Sigmoid colon (tissue), 7 donors: ENCODE measurements at places on chromosomes 6 and 20. TPM values are rescaled to one million over a fixed set of nuclear protein-coding genes. Genes with fewer than 3 reads are reported as not detected.

GRCh38 chr20:50043573-50044352 lies 61.0 kb downstream of the SNAI1 start:
- no peaks in the 10 kb centered on the region for H3K27me3 ChIP-seq
- no peaks in the 10 kb centered on the region for H3K36me3 ChIP-seq
- DNase-seq: no peak
- H3K27ac ChIP-seq: no peak overlapping the region
- H3K4me3 ChIP-seq: no peak overlapping the region

The TGM3 gene
- not detected for total RNA-seq

The REM1 gene
- total RNA-seq: 3.8 TPM

DNA sequence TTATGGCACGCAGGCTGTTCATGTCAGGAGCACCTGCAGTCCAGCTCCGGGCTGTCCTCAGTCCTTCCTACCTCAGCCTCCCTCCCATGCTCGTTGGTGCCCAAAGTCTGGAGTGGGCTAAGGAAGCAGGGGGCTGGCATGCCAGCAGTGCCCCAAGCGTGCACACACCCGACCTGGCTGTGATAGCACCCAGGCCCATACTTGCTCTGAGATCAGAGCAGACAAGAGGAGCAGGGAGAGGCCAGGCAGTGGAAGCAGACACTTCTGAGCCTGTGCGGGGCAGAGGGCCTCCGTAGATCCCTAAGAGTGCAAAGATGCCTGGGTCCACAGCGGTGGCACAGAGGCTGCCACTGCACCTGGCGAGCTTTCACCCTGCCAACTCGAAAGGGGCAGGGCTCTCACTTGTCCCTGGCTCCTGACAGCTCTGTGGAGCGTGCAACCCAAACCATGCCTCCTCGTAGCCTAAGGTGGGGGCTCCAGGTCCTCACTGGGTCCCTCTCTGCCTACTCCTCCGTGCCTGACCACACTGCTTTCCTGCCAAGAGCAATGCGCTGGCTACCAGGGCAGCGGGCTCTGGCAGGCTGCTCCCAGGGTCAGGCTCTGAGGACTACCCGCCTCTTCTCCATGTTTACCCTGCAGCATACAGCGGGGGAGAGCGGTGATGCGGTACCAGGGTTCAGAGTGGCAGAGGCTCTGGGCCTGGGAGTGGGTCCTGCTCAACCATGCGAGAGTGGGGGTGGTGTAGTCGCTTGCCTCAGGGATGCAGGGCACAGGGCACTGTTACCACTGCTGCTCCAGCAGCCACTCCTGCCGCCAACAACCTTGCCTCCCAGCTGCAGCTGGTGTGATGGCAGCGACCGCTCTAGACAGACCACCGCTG lies 59.5 kb downstream of the MANEA start:
- no peak for DNase-seq
- no peaks in the 10 kb centered on the region for H3K4me1 ChIP-seq
- no peak overlapping the region for H3K27ac ChIP-seq
- no peak overlapping the region for H3K4me3 ChIP-seq
- no peaks in the 10 kb centered on the region for H3K27me3 ChIP-seq

GRCh38 chr6:2802521-2803060 lies 37.4 kb downstream of the WRNIP1 start:
- H3K4me3 ChIP-seq: no peak overlapping the region
- no peaks in the 10 kb centered on the region for H3K4me1 ChIP-seq
- no peak overlapping the region for H3K27ac ChIP-seq
- no peaks in the 10 kb centered on the region for H3K36me3 ChIP-seq
- DNase-seq: no peak

DNA sequence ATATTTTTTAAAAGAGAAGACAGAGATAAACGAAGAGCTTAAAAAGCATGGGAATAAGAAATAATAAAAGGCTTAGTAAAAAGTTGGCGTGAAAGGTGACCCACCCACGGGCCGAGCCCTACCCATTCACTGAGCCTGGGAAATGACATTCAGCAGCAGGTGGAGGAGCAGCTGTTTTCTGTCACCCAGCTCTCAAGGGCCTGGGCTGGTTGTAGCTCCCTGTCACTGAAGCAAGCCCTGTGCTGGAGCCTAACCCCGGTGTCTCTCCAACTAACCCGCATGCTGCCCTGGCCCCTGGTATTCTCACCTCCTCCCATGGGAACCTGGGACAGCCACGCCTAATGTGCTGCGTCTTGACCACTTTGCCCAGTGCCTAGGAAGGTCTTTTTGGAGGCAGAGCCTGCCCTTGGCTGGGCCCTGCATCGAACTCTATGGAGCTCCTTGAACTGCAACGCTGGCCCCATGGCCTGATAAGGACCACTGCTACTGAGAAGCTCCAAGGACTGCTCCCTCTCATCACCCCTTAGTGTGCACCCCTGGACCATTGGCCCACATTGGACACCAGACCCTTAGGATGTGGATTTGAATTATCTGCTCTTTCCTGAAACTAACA lies 68.8 kb upstream of the IYD start:
- H3K27ac ChIP-seq: no peak overlapping the region
- H3K27me3 ChIP-seq: no peaks in the 10 kb centered on the region
- H3K36me3 ChIP-seq: no peaks in the 10 kb centered on the region
- DNase-seq: no peak
- no peak overlapping the region for H3K4me3 ChIP-seq

The OOEP gene
- not detected for total RNA-seq

DNA sequence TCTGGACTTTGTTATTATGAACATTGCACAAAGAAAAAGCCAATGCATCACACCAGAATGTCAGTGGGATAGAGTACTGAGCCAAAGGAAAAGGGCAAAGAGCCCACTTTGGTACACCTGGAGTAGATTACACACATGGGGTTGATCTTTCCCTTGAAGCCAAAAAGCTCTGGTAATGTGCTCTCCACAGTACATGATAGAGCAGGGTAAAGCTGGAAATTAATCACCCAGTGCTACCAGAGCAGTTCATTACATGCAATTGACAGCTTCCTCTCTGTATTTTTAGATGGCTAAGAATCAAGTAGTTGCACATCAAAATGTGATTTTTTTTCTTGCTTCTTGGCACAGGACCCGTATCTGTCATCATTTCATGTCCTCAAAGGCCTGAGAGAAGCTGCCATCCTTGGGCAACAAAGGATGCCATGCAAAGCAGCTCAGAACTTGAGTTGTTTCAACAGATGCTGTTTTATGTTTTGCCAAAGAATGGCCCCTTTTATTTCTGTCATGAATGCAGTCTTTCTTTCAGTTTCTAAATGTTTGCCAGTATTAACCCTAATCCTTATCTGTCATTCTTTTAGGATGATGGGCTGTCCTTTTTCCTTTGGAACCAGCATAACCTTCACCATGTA lies 88.1 kb downstream of the HDGFL1 start:
- H3K27ac ChIP-seq: no peak overlapping the region
- no peak overlapping the region for H3K4me3 ChIP-seq
- no peak for DNase-seq
- H3K27me3 ChIP-seq: no peaks in the 10 kb centered on the region

- H3K36me3 ChIP-seq: peaks cover 9% of the 10 kb centered on the region
- H3K27me3 ChIP-seq: no peaks in the 10 kb centered on the region
- H3K4me3 ChIP-seq: peak overlapping the region; percentile 94
- H3K27ac ChIP-seq: peak overlapping the region; percentile 94
- peaks cover 32% of the 10 kb centered on the region for H3K4me1 ChIP-seq
- DNase-seq: no peak
These were observed 523 bp upstream of the COX7A2 start for GRCh38 chr6:75244063-75244584.

DNA sequence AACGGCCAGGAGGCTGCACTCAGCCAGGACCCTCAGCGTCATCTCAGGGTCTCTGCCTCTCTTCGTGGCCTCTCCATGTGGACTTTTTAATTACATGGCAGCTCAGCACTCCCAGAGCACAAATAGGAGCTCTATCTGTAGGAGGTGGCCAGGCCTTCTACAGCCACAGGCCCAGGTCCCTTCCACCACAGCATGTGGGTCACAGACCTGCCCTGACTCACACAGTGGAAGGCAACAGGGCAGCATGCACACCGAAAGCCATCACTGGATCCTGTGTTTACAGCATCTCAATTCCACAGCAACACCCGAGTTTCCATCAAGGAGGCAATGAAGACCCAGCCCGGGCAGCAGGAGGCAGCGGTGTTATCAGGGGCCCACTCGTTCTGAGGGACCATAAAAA lies 65.8 kb upstream of the CD93 start:
- H3K4me1 ChIP-seq: no peaks in the 10 kb centered on the region
- H3K27me3 ChIP-seq: no peaks in the 10 kb centered on the region
- no peak overlapping the region for H3K4me3 ChIP-seq
- no peaks in the 10 kb centered on the region for H3K36me3 ChIP-seq
- peak overlapping the region; percentile 22 for H3K27ac ChIP-seq
- no peak for DNase-seq

- DNase-seq: no peak
- peaks cover under 1% of the 10 kb centered on the region for H3K36me3 ChIP-seq
- H3K27me3 ChIP-seq: no peaks in the 10 kb centered on the region
- H3K4me1 ChIP-seq: peaks cover 11% of the 10 kb centered on the region
- no peak overlapping the region for H3K4me3 ChIP-seq
- H3K27ac ChIP-seq: no peak overlapping the region
These were observed 15.0 kb downstream of the ACSS2 start for GRCh38 chr20:34891166-34892062.

GRCh38 chr20:49448917-49449316 lies 33.6 kb downstream of the KCNB1 start:
- DNase-seq: peak; percentile 39
- peaks cover 69% of the 10 kb centered on the region for H3K4me1 ChIP-seq
- H3K36me3 ChIP-seq: no peaks in the 10 kb centered on the region

DNA sequence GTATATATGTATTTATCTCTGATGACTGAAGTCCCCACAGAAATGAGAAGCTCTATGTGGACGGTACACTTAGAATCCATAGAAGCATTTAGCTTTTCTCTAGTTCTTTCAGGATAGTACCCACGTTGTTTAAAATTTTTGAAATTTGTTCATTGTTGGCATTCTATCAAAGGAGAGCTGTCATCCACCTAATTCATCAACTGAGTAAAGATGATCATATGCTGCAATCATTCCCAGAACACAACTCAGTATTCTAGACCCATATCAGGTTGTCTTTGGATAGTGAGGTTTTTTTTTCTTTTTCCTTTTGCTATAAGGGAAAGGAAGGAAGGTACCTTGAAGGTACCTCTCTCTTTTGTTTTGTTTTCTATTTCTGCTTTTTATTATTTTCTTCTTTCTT lies 9.3 kb downstream of the SERAC1 start:
- no peaks in the 10 kb centered on the region for H3K36me3 ChIP-seq
- no peaks in the 10 kb centered on the region for H3K27me3 ChIP-seq
- H3K4me1 ChIP-seq: no peaks in the 10 kb centered on the region
- H3K27ac ChIP-seq: no peak overlapping the region
- no peak overlapping the region for H3K4me3 ChIP-seq

The HLA-DQA1 gene
- 9.5 TPM for total RNA-seq

The SCGN gene
- total RNA-seq: 11.5 TPM

- H3K4me1 ChIP-seq: peaks cover 5% of the 10 kb centered on the region
- no peak overlapping the region for H3K27ac ChIP-seq
- no peaks in the 10 kb centered on the region for H3K36me3 ChIP-seq
- no peak overlapping the region for H3K4me3 ChIP-seq
- no peak for DNase-seq
These were observed 69.6 kb upstream of the ADGRF1 start for GRCh38 chr6:47111685-47112084.

GRCh38 chr6:122660296-122660695 lies 50.1 kb downstream of the PKIB start:
- no peak for DNase-seq
- no peaks in the 10 kb centered on the region for H3K36me3 ChIP-seq
- no peak overlapping the region for H3K27ac ChIP-seq
- no peaks in the 10 kb centered on the region for H3K4me1 ChIP-seq

GRCh38 chr6:53369876-53370515 lies 21.2 kb upstream of the ELOVL5 start:
- no peaks in the 10 kb centered on the region for H3K36me3 ChIP-seq
- no peak overlapping the region for H3K4me3 ChIP-seq
- H3K4me1 ChIP-seq: no peaks in the 10 kb centered on the region
- DNase-seq: no peak
- H3K27ac ChIP-seq: no peak overlapping the region

DNA sequence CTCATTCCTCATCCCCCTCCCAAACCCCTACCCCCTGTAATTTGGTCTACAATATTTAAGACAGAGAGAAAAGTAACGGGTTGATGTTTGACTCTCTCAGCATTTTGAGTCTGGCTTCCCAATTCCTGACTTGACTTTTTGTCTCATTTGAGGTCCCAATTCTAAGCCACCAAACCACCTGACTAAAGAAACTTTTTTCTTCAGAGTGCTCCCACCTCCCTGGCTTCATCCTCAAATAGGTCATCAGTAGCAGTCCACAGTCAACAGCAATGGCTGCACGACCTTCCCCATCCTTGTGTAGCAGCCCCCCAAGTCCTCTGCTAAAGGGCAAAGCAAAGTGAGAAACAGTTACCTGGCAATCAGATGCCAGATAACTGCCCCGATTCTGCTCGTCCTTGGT lies 1.8 kb downstream of the PLEKHG1 start:
- H3K27ac ChIP-seq: no peak overlapping the region
- no peaks in the 10 kb centered on the region for H3K36me3 ChIP-seq
- H3K27me3 ChIP-seq: no peaks in the 10 kb centered on the region
- peaks cover 16% of the 10 kb centered on the region for H3K4me1 ChIP-seq
- DNase-seq: no peak
- H3K4me3 ChIP-seq: no peak overlapping the region

The TCP11 gene
- total RNA-seq: not detected

The INSM1 gene
- 0.36 TPM for total RNA-seq

DNA sequence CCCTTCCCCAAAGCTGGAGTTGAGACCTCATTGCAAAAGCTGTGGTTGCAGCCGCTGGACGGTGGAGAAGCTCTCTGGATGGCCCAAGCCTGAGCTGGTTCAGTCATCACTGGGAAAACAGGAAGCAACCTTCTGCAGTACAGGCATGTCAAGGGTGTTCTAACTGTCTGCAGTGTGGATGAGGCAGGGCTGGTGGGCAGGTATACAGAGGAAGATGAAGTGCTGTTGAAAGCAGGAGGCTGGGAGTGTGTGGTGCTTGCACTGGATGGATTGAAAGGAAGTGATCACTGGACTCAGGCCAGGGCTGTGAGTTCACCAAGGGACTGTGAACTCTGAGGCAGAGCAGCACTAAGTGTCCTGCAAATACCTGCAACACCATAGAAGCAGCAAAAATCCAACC lies 89.0 kb upstream of the NOX3 start:
- H3K36me3 ChIP-seq: no peaks in the 10 kb centered on the region
- H3K27ac ChIP-seq: no peak overlapping the region
- H3K4me1 ChIP-seq: no peaks in the 10 kb centered on the region
- no peaks in the 10 kb centered on the region for H3K27me3 ChIP-seq
- no peak for DNase-seq
- no peak overlapping the region for H3K4me3 ChIP-seq

DNA sequence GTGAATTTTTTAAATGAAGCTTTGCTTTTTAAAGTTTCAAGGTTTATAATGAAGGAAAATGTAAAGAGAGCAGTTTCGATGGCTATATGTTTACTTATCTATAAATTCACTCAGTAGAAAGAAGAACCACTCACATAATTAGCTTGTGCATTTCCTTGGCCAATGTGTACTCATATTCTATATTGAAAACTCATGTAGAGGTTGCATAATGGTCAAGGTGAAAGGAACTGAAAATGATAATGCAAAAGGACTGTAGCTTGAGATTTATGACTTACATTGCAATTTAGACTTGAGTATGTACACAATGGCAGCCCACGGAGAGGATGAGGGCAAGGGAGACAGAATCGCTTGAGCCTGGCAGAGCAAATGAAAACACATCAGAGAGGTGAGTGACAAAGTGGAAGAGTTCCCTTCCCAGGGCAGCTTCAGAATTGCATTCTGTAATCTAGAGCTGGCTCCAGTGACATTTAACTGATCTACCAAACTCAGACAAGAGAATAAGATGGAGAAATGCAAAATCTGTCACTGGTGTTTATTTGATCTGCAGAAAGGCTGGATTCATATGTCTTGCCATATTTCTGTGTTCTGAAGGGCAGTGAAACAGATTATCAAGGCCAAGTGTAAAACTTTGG lies 191.8 kb downstream of the TMEM200A start:
- H3K27me3 ChIP-seq: no peaks in the 10 kb centered on the region
- H3K27ac ChIP-seq: no peak overlapping the region
- DNase-seq: no peak
- no peak overlapping the region for H3K4me3 ChIP-seq
- H3K36me3 ChIP-seq: no peaks in the 10 kb centered on the region
